ENCODE measurements at places on chromosomes 2 and 18. TPM values are rescaled to one million over a fixed set of nuclear protein-coding genes. Genes with fewer than 3 reads are reported as not detected.

- H3K27me3 ChIP-seq, result no peaks in the 10 kb centered on the region
- no peak overlapping the region for H3K4me3 ChIP-seq
- H3K4me1 ChIP-seq, result no peaks in the 10 kb centered on the region
- no peak for DNase-seq
Observed at GRCh38 chr2:198173242-198173641, 368.8 kb downstream of the PLCL1 start.

GRCh38 chr2:118851650-118852049 lies 4.2 kb upstream of the EN1 start:
- no peak overlapping the region for H3K27ac ChIP-seq
- no peak overlapping the region for H3K4me3 ChIP-seq
- no peaks in the 10 kb centered on the region for H3K36me3 ChIP-seq
- no peak for DNase-seq

DNA sequence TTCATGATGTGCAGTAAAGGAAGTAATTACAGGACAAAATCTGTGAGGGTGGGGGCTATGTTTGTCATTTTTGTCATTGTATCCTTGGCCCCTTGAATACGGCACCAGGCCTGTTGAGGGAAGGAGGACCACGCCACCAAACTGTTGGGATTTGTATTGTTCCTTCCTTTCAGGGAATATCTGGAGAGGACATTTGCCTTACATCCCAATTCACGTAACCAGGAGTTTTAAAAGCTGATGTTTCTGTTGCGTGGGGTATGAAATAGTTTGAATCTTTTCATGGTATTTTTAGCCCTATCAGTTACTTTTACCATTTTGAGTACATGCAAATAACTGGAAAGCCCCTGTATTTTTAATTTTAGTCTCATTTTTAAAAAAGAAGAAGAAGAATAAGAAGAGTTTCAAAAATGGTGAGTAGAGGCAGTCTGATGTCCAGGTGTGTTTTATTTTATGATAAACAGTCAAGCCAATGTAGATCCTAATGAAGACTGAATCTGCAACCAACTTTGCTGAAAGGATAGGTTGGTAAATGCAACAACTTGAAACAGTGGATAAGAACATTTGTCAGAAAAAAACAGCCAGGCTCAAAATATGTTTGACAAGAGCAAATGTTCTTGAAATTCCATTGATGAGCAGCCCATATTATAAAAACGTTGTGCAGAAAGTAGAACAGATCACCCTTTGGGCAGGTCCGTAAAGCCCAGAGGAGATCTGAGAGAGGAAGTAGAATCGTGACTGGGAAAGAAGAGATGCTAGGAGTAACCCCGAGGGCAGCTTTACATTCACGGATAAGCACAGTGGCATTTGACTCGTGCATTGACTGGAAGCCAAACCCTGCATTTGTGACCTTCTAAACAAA lies 54.5 kb downstream of the RASGRP3 start:
- H3K36me3 ChIP-seq, result no peaks in the 10 kb centered on the region
- H3K27ac ChIP-seq, result no peak overlapping the region
- H3K4me1 ChIP-seq, result no peaks in the 10 kb centered on the region
- no peaks in the 10 kb centered on the region for H3K27me3 ChIP-seq
- no peak for DNase-seq
- no peak overlapping the region for H3K4me3 ChIP-seq

DNA sequence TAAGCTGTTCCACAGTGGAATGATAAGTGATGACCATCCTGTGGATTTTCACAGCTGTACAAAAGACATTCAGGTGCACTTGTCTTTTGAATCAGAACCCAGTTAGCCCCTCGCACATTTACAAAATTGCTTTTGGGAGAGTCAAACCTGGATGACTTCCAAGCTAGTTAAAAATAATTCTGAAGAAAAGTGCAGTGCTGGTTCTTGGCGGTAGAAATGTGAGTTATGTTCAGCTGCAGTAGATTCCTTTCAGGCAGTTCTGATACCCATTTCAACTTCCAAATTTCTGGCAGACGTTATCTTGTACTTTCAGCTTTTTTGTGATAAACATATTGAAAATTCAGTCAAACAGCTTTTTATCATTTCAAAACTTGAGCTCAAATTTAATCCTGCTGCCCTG lies 324.7 kb downstream of the NRXN1 start:
- no peak overlapping the region for H3K4me3 ChIP-seq
- H3K27ac ChIP-seq, result no peak overlapping the region
- H3K4me1 ChIP-seq, result no peaks in the 10 kb centered on the region
- no peak for DNase-seq
- no peaks in the 10 kb centered on the region for H3K36me3 ChIP-seq
- no peaks in the 10 kb centered on the region for H3K27me3 ChIP-seq

DNA sequence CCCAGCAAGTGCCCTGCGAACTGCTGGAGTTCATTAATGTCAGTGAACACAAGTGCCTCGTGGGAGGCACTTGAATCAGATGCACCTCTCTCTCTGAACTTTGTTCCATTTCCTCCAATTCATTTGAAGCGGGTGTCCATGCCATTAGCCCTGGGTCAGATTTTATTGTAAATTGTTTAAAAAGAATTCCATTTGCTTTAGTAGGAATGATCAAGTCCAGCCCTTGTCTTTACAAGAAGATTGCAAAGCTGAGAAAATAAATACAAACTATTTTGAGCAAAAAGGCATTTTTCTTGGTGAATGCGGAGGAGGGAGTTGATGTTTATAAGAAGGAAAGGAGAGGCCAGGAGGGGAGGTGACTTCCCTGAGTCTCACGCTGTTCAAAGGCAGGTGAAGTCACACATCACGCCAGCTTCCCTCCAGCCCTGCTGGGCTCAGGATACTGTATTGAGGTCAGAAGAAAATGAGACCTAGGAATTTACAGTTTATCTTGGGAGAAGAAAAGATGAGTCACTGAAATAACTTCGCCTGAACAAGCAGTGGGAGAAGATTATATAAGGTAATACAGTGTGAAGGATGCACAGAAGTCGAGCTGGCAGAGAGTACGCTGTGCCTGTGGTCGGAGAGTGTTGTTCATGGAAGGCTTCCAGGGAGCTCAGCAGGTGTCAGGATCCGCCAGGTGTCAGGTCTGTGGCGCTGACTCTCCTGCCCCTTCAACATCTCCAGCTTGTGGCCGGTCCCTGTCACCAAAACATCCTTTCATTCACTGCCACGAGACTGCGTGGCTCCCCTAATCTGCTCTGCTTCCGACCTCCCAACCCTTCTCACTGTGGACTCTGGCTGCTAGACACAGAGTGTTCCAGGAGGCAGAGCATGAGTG lies 36.5 kb downstream of the EFR3B start:
- DNase-seq, result no peak
- no peaks in the 10 kb centered on the region for H3K36me3 ChIP-seq
- H3K4me3 ChIP-seq, result no peak overlapping the region

DNA sequence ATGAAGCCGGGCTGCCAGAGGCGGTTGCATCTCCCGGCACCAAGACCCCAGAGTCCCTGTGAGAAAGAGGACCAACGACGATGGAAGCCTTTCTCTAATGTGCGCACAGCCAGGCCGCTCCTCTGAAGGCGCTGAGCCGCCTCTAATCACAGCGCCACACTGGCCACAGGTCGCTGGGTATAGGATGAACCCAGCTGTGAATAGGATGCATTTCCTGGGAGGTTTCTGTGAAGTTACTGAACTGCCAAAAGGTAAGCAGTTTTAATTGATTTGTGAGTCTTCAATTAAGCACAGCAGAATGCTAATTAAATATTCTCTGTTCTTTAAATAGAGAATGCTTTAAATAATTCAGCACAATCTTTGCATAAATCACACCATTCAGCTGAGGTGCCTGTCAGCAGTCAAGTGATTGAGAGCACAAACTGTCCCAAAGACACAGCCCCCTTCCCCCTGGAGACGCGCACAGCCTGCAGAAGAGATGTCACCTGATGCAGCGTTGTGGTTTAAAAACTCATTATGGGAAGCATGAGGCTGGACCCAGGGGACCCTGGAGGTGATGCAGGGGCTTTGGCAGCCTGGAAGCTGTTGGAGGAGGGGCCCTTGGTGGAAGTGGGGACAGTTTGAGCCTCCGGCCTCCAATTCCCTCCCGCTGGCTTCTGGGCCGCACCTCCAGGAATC lies 98.1 kb downstream of the RTP5 start:
- no peak overlapping the region for H3K4me3 ChIP-seq
- H3K36me3 ChIP-seq, result no peaks in the 10 kb centered on the region
- no peak overlapping the region for H3K27ac ChIP-seq
- no peak for DNase-seq
- H3K27me3 ChIP-seq, result no peaks in the 10 kb centered on the region

GRCh38 chr18:35479911-35480586 lies 17.7 kb downstream of the INO80C start:
- H3K27me3 ChIP-seq, result no peaks in the 10 kb centered on the region
- H3K4me1 ChIP-seq, result no peaks in the 10 kb centered on the region
- peaks cover 8% of the 10 kb centered on the region for H3K36me3 ChIP-seq
- H3K27ac ChIP-seq, result no peak overlapping the region
- H3K4me3 ChIP-seq, result no peak overlapping the region

- H3K27me3 ChIP-seq, result no peaks in the 10 kb centered on the region
- no peaks in the 10 kb centered on the region for H3K36me3 ChIP-seq
- peaks cover 1% of the 10 kb centered on the region for H3K4me1 ChIP-seq
Observed at GRCh38 chr2:28352104-28352503, 40.6 kb upstream of the FOSL2 start.

GRCh38 chr2:49621016-49621415 lies 466.7 kb upstream of the FSHR start:
- DNase-seq, result no peak
- H3K27ac ChIP-seq, result no peak overlapping the region
- H3K27me3 ChIP-seq, result no peaks in the 10 kb centered on the region
- H3K36me3 ChIP-seq, result no peaks in the 10 kb centered on the region
- no peak overlapping the region for H3K4me3 ChIP-seq

GRCh38 chr2:9106338-9107167 lies 100.1 kb upstream of the ASAP2 start:
- H3K4me1 ChIP-seq, result peaks cover 10% of the 10 kb centered on the region
- H3K27me3 ChIP-seq, result peaks cover 20% of the 10 kb centered on the region
- no peak overlapping the region for H3K27ac ChIP-seq
- H3K36me3 ChIP-seq, result no peaks in the 10 kb centered on the region

DNA sequence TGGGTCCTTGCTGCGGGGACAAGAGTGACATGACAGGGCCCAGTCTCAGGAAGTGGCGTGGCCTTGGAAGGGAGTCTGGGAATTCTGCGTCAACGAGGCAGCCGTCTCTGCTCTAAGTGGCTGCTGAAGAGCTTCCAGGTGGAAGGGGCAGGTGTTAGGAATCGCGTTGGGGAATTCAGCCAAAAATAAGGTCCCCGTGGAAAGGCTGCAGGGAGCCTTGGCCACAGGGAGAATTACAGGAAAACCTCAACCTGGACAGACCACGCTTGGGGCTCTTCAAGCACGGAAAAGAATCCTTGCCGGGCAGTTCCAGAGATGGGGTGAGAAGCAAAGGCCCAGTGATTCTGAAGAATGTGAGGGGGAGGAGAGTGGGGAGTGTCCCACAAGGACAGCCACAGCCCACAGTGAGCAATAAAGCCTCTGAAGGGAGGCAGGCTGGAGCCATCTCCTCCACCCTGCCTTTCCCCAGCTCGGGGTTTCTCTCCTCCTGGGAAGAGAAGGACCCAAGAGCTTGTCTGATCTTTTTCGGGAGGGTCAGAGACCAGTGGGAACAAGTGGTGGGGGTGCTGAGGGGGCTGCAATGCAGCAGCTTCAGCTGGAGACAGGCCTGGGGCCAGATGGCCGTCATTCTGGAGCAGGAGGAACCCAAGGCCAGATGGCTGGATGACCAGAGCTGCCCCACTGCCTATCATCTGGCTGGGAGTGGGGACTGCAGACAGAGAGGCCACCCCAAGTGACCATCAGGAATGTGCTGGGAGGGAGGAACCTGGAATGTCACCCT lies 106.4 kb upstream of the SMAD2 start:
- no peaks in the 10 kb centered on the region for H3K27me3 ChIP-seq
- H3K27ac ChIP-seq, result no peak overlapping the region
- no peak for DNase-seq

GRCh38 chr2:226794196-226794661 lies 5.4 kb downstream of the IRS1 start:
- peak overlapping the region; percentile 17 for H3K4me3 ChIP-seq
- H3K4me1 ChIP-seq, result peaks cover 25% of the 10 kb centered on the region
- no peak for DNase-seq
- H3K36me3 ChIP-seq, result 0 out of 2 replicates have a peak, but pooled peaks cover 2% of the 10 kb centered on the region
- no peak overlapping the region for H3K27ac ChIP-seq
- no peaks in the 10 kb centered on the region for H3K27me3 ChIP-seq

DNA sequence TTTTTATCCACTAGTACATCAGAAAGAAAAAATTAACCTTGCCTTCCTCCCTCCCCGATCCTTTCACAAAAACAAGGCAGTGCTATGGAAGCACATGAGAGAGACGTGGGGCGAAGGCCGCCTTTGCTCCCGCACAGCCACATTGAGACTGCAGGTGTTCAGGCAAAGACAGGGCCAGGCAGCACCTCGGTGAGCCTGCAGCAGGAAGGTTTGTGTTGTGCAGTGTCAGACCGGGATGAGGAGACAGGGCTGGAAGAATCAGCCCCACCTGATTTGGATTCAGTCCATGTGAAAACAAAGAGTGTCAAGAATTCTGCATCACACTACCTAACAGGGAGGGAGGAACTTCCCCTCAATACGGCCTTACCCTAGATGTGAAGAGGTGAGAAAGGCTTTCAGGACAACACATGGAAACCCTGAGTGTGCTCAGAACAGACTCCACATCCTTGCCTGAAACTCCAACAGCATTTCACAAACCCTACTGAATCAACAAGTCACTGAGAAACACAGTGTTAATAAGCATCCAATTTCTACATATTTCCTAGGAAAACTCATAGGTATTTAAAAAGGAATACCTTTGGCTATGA lies 59.6 kb downstream of the HDAC4 start:
- no peak for DNase-seq
- no peaks in the 10 kb centered on the region for H3K4me1 ChIP-seq
- H3K27me3 ChIP-seq, result no peaks in the 10 kb centered on the region
- no peaks in the 10 kb centered on the region for H3K36me3 ChIP-seq

GRCh38 chr2:24052951-24053350 lies 3.4 kb downstream of the FKBP1B start:
- H3K27me3 ChIP-seq, result no peaks in the 10 kb centered on the region
- DNase-seq, result no peak
- no peak overlapping the region for H3K4me3 ChIP-seq
- no peak overlapping the region for H3K27ac ChIP-seq
- H3K4me1 ChIP-seq, result peaks cover 5% of the 10 kb centered on the region

DNA sequence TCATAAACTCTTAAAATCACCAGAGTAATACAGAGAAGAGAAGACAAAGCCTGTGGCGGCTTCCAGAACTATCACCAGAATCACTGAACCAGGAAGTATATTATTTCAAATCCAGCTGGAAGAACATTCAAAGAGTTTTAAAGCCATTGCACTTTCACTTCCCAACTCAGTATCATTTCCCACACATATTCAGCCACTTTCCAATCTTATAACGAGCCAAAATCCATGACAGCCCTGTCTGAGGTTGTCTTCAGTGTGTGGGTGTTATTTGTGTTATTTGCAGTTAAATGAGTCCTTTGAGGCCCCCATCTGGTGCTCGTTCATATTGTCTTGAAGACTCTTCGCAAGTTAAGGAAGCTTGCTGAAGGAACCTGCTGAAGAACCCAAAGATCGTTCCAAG lies 559.9 kb downstream of the TSN start:
- H3K27ac ChIP-seq, result no peak overlapping the region
- no peak for DNase-seq
- no peak overlapping the region for H3K4me3 ChIP-seq
- no peaks in the 10 kb centered on the region for H3K36me3 ChIP-seq

Gene MC4R
- not detected for total RNA-seq

Gene OR6B2
- not detected for total RNA-seq

Gene GREB1
- 41.7 TPM for total RNA-seq

Gene ANKRD30BL
- not detected for total RNA-seq

Gene WNT6
- not detected for total RNA-seq

Gene EEF1B2
- total RNA-seq, result 675 TPM

Gene TXNDC2
- not detected for total RNA-seq

Gene SLC30A3
- 16.1 TPM for total RNA-seq

Gene TTC39C
- total RNA-seq, result 78.6 TPM

Data from H1 (cell line).